RKO (cell line): ENCODE measurements at places on chromosomes 5 and 9.

DNA sequence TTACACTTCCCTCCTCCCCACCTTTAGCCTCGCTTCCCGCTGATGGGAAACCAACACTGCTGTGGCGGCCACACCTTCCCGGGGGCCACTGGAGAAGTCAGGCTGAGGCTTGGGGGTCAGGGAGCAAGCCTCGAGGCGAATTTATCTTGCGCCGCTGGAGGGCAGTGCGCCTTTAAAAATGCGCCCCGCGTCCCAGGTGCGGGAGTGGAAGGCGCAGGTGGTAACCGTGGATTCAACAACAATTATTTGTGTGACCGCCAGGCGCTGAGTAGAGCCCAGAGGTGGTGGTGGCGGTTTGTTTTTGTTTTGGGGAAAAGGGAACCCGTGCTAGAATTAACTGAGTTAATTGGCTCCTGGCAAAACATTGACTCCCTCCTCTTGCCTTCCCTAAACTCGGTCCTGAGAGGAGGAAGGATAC is 1.1 kb downstream of the CFAP77 start:
- DNase-seq = peak; percentile 30

DNA sequence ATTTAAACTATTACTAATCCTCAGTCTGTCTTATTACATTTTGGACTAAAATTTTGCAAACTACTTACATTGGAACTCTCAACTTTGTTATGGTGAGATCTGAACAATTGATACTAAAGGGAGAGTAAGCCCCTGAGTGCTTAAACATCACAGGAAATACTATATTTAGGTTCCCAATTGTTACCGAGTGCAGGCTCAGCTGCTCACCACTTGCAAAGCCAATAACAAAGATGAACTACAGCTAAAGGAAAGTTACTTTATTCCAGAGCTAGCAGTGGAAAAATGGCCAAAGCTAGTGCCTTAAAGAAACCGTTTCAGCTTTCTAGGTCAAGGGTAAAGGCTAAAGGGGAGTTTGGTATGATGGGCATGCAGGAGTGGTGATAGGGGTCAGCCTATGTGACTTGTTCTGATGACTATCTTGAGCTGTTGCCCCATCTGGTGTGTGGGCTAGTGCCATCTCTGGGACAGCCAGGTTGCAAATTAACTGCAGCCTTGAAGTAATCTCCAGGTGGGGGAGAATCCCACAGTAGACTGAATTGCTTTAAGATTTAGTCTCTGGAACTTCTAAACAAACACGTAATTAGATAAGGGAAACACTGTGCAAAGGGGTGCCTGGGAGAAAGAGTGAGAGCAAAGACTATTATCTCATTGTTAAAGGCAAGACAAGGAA is 7.8 kb upstream of the NDUFB6 start:
- DNase-seq = no peak

GRCh38 chr5:109143031-109143430 is 266.7 kb downstream of the PJA2 start:
- DNase-seq = no peak

GRCh38 chr5:176959051-176959450 is 47.5 kb downstream of the UIMC1 start:
- peak; percentile 70 for DNase-seq

- DNase-seq = no peak
Observed at GRCh38 chr5:123708074-123708806, 196.3 kb downstream of the CSNK1G3 start.

- DNase-seq = no peak
Observed at GRCh38 chr9:129070696-129071525, 10.0 kb upstream of the DOLPP1 start.

DNA sequence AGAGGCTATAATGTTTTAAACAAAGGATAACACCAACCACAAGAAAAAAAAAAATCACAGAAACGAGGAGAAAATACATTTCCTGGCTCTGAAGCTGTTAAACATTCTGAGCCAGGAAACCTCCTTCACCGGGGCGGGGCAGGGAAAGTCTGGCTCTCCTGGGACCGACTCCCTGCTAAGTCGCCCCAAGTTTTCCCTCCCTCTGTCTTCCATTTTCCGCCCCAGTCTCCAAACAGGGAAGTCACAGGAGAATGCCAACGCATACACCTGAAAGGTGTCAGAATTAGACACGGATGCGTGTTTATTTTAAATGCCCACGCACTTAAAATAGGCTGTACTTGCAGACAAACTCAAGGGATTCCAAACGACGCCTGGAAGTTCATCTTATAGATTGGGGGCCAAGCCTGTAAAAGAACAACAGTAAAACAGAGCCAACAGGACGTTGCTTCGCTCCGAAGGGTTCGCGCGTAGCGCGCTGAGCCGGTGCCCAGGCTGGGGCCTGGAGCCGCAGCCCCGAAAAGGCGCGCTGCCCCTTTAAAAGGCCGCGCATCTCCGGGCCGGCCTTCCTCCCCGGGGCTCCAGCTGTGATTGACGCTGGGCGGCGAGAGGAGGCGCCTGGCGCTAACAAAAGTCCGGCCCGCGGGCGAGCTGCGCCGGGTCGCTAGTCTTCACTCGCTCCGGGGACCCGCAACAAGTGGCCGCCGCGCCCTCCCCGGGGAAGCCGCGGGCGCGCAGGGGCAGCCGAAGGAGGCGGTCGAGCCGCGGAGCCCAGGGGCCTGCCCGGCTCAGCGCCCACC is at the start of gene FBXL7:
Gene FBXL7, plus strand, starts transcription at position 653 of the 797 bp plus-strand sequence.
- DNase-seq = no peak

GRCh38 chr5:168366116-168366515 is 74.7 kb downstream of the WWC1 start:
- peak; percentile 69 for DNase-seq
